HCT116 (cell line): ENCODE measurements at places on chromosomes 6 and 20. TPM values are rescaled to one million over a fixed set of nuclear protein-coding genes. Genes with fewer than 3 reads are reported as not detected.

The YWHAB gene
- 200 TPM for total RNA-seq

The SLC24A3 gene
- total RNA-seq: not detected

The SEL1L2 gene
- total RNA-seq: not detected

The SIRPB1 gene
- total RNA-seq: 1.9 TPM

The PKHD1 gene
- total RNA-seq: not detected

The DYNLT2 gene
- 1.5 TPM for total RNA-seq

GRCh38 chr6:9467741-9468140 is 947.1 kb downstream of the TFAP2A start:
- no peak overlapping the region for H3K4me3 ChIP-seq
- H3K36me3 ChIP-seq: no peaks in the 10 kb centered on the region

GRCh38 chr6:99254616-99255550 is 94.6 kb downstream of the FAXC start:
- 0 out of 2 replicates have a peak, but pooled peaks cover 3% of the 10 kb centered on the region for H3K27me3 ChIP-seq
- no peaks in the 10 kb centered on the region for H3K4me1 ChIP-seq
- H3K27ac ChIP-seq: no peak overlapping the region
- no peak for DNase-seq

DNA sequence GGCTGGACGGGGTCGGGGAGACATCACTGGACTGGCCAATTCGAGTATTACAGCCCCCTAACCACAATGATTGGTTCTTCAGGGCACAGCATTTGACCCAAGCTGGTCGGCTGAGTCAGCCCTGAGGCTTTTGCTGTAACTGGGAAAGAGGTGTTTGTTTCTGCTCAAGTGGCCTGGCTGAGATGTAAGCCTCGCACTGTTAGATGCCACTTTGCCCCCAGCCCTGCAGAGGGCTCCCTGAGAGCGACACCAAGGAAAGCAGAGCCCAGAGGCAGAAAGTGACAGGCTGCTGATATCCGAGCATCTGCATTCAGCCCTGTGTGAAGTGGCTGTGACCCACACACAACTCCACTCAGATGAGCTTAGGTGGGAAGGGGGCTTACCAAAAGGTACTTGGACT is 19.4 kb downstream of the ERGIC3 start:
- no peak for DNase-seq
- no peak overlapping the region for H3K27ac ChIP-seq
- H3K36me3 ChIP-seq: 0 out of 2 replicates have a peak, but pooled peaks cover 16% of the 10 kb centered on the region

DNA sequence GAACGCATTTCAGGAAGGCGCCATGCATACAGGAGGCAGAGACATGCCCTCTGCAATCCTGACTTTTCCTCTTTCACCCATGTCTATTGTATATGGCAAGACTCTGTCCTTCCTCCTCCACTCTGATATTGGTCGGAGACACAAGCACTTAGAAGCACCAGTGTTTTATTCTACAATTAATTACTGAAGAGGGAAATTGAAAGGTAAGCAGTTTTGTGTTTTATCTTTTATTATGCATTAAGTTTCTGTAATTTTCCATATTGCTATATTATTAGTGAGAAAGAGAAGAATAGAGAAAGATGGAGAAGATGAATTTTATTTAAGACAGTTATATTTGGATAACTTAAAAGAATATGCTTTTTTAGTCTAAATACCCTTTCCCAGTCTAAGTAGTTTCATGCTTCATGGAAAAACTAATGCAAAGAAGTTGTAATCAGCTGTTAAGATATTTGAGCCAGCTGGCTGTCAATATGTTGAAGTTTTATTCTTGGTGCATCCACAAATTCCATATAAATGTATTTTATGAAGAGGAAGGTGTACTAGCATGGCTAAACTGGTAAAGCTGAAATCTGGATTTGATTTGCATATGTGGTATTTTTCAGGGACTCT is 13.6 kb downstream of the ARID1B start:
- no peak overlapping the region for H3K27ac ChIP-seq
- no peak for DNase-seq
- no peaks in the 10 kb centered on the region for H3K4me1 ChIP-seq
- no peak overlapping the region for H3K4me3 ChIP-seq
- H3K36me3 ChIP-seq: no peaks in the 10 kb centered on the region
- no peaks in the 10 kb centered on the region for H3K27me3 ChIP-seq

DNA sequence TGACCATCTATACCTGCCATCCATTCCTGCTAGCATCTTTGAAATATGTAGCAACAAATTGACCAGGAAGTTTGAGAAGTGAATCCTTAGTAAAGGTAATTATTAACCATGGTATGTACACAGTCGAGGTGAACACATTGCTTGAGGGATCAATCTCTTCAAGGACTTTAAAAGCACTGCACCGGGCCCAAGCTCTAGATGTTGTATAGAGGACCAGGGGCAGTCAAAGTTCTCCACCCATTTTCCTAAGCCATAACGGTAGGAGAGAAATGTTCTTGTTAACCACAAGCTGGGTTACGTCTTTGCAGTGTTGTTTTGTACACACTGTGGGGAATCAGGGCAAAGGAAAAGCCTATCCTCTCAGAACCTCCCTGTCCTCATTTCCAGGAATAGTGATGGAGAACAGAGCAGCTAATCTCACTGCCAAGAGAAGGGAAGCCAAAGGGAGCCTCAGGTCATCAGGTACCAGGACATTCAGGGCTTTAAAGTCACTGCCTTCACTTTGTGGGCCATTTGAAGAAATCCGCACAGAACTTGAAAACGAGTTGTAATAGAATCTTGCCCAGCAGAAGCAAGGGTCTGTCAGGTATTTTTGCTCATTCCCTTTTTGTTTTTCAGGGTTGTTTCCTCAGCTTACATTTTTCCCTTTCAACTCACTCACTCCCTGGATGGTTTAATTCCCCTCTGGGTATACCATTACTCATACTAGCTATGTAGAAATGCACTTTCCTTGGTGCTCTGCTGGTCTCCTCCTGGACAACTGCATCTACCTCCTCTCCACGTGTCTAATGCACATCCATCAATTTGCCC is 5.3 kb upstream of the PM20D2 start:
- H3K27ac ChIP-seq: no peak overlapping the region
- H3K36me3 ChIP-seq: no peaks in the 10 kb centered on the region
- H3K27me3 ChIP-seq: no peaks in the 10 kb centered on the region

GRCh38 chr6:14711056-14711703 is 534.7 kb upstream of the JARID2 start:
- H3K36me3 ChIP-seq: no peaks in the 10 kb centered on the region
- H3K27me3 ChIP-seq: no peaks in the 10 kb centered on the region
- H3K4me1 ChIP-seq: no peaks in the 10 kb centered on the region
- no peak overlapping the region for H3K27ac ChIP-seq

DNA sequence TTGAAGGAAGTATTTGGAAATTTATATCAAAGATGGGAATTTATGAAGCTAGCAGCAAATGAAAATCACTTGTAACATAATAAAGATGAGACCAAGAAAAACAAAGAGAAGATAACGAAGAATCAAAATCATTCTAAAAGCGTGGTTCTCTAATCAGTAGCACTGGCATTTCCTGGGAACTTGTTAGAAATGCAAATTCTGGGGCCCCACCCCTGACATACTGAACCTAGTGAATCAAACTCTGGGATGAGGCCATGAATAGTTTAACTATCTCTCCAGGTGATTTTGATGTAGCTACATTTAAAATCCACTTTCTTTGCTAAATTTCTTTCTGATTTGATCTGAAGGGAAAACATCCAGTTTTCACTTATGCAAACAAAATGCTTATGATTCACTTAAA is 1075.6 kb downstream of the HACE1 start:
- no peak for DNase-seq
- no peaks in the 10 kb centered on the region for H3K4me1 ChIP-seq
- H3K27ac ChIP-seq: no peak overlapping the region
- H3K4me3 ChIP-seq: no peak overlapping the region
- H3K27me3 ChIP-seq: no peaks in the 10 kb centered on the region

DNA sequence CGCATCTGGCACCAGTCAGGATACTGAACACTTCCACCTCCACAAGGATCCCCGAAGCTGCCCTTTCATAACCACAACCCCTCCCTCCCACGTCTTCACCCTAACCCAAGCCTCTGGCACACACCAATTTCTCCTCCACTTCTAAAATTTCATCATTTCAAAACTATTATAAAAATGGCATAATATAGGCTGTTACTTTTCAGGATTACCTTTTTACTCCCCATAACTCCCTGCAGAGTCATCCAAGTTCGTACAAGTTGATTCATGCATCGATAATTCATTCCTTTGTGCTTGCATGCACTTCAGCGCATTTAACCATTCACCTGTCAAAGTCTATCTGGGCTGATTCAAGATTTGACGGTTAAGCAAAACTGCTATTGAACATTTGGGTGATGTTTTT is 30.6 kb upstream of the LY86 start:
- H3K4me3 ChIP-seq: no peak overlapping the region

DNA sequence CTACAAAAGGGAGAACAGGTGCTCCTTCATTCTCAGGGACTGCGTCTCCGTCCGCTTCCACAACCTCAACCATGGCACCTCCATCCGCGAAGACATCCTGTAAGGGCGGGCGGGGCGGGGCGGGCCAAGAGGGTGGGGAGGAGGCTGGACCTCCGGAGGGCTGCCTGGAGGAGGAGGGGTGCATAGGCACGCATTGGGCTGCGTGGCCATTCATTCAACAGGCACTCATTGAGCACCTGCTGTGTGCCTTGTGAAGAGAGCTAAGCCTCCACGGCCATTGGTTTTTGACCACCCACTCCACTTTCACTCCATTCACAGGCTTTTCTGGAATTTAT is 435 bp downstream of the ZSWIM3 start:
- peaks cover 36% of the 10 kb centered on the region for H3K4me1 ChIP-seq
- peak overlapping the region; percentile 46; the same call in 1 of the 2 replicates for H3K27ac ChIP-seq
- peak overlapping the region; percentile 72 for H3K4me3 ChIP-seq
- H3K36me3 ChIP-seq: no peaks in the 10 kb centered on the region

GRCh38 chr6:26445934-26446667 is 5.8 kb downstream of the BTN3A3 start:
- H3K4me1 ChIP-seq: no peaks in the 10 kb centered on the region
- no peak overlapping the region for H3K4me3 ChIP-seq
- no peak overlapping the region for H3K27ac ChIP-seq
- no peaks in the 10 kb centered on the region for H3K36me3 ChIP-seq
- DNase-seq: no peak

- H3K36me3 ChIP-seq: no peaks in the 10 kb centered on the region
- no peak for DNase-seq
- H3K4me1 ChIP-seq: no peaks in the 10 kb centered on the region
- H3K27me3 ChIP-seq: no peaks in the 10 kb centered on the region
- no peak overlapping the region for H3K27ac ChIP-seq
- H3K4me3 ChIP-seq: no peak overlapping the region
These were observed 97.6 kb downstream of the ELOVL5 start for GRCh38 chr6:53251033-53251672.

- DNase-seq: no peak
- H3K4me3 ChIP-seq: no peak overlapping the region
- no peak overlapping the region for H3K27ac ChIP-seq
- H3K36me3 ChIP-seq: no peaks in the 10 kb centered on the region
These were observed 161.3 kb upstream of the EYA4 start for GRCh38 chr6:133079901-133080300.

DNA sequence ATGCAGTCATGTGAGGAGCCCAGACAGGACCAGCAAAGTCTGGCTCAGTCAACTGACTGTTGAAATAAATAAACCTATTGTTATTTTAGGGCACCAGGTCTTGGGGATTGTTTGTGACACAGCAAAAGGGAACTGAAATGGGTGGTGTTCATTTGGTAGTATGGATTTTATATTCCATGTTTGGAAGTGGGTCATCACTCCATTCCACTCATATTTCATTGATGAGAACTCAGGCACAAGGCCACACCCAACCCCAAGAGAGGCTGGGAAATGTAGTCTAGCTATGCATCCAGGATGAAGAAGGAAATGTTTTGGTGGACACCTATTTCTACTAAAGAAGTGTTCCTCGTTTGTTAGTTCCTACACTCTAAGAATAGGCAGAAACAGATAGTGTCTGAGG is 64.9 kb upstream of the BTBD3 start:
- 0 out of 2 replicates have a peak, but pooled peaks cover 2% of the 10 kb centered on the region for H3K4me1 ChIP-seq
- no peaks in the 10 kb centered on the region for H3K36me3 ChIP-seq
- H3K4me3 ChIP-seq: no peak overlapping the region
- no peaks in the 10 kb centered on the region for H3K27me3 ChIP-seq
- H3K27ac ChIP-seq: no peak overlapping the region
- no peak for DNase-seq

- no peaks in the 10 kb centered on the region for H3K4me1 ChIP-seq
- H3K36me3 ChIP-seq: no peaks in the 10 kb centered on the region
- no peak overlapping the region for H3K4me3 ChIP-seq
- DNase-seq: peak; percentile 41
- H3K27ac ChIP-seq: no peak overlapping the region
- H3K27me3 ChIP-seq: no peaks in the 10 kb centered on the region
These were observed 102.9 kb upstream of the ZNF184 start for GRCh38 chr6:27575594-27576361.
